Skin of body (tissue), 3 donors: ENCODE measurements at places on chromosomes 7 and 10. TPM values are rescaled to one million over a fixed set of nuclear protein-coding genes. Genes with fewer than 3 reads are reported as not detected.

SPDYE2 gene
- total RNA-seq, result not detected

EN2 gene
- total RNA-seq, result under 0.01 TPM

LIPM gene
- 17.1 TPM for total RNA-seq

CNNM1 gene
- total RNA-seq, result 0.20 TPM

SPDYE11 gene
- 0.10 TPM for total RNA-seq

ANXA8L1 gene
- 51.0 TPM for total RNA-seq

GRID2IP gene
- total RNA-seq, result 0.30 TPM
